ENCODE measurements at places on chromosomes 11 and 22. TPM values are rescaled to one million over a fixed set of nuclear protein-coding genes. Genes with fewer than 3 reads are reported as not detected.

- DNase-seq, result no peak
Measured at GRCh38 chr11:18726040-18726439, at the start of gene IGSF22. Gene IGSF22 (minus strand): TSS chr11:18726188. CDS start chr11:18724236, 1,952 bp downstream.

RFPL2 gene
- total RNA-seq, result not detected

GRCh38 chr11:17400048-17400775 is 11.8 kb upstream of the KCNJ11 start:
- DNase-seq, result no peak

- no peak for DNase-seq
Measured at GRCh38 chr11:70164705-70165104, 38.4 kb upstream of the FADD start.

DNA sequence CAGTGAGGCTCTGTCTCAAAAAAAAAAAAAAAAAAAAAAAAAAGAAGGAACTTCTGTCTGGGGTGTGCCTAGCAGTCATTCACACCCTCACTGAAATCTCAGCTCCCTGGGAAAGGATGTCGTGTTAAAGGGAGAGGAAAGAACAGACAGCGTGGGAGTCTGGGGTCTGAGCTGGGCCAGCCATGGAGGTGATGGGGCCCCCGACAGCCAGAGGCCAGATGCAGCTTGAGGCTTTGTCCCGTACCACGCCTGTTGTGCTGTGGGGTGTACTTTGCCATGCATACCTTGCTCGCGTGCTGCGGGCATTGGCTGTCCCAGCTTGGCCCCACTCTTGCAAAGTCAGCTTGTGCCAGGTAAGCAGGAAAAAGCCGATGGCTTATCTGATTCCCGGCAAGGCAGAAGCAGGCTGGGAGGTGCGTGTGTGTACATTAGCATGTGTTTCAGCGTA is 4.6 kb downstream of the SYT12 start:
- DNase-seq, result no peak

PACS1 gene
- 18.5 TPM for total RNA-seq
